ENCODE measurements at places on chromosomes 7 and 10. TPM values are rescaled to one million over a fixed set of nuclear protein-coding genes. Genes with fewer than 3 reads are reported as not detected.

- DNase-seq: no peak
Observed at GRCh38 chr7:92158660-92159575, 20.0 kb downstream of the LRRD1 start.

DNA sequence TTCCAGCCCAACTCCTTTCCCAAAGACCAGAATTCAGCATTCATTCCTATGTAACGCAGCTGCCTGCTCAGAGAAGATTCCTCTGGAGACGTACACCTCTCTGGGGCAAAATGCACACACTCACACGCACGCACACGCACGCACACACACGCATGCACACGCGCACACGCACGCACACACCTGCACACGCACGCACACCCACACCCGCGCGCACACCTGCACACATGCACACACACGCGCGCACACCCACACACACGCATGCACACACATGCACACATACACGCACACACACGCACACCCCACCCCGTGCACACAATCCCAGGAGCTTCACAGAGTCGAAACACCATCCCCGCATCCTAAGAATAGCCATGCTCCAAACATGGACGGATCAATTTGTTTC is 13.0 kb downstream of the MMD2 start:
- DNase-seq: no peak

The GNGT1 gene
- polyA plus RNA-seq: 0.24 TPM

DNA sequence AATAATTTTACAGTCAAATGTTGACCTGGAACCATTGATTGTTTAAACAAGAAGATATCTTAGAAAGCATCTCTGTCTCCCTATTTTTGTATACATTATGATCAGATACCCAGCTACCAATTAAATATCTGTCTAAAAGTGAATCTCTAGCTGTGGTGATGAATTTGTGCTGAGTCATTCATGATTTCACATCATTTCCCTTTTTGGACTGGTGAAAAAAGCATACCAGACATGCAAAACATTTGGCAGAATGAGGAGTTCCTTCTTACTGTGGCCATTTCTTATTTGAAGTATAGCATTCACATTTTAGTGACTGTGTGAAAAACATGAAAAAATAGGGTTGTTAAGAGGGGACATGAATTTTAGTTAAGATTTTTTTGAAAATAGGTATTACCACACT is 98.0 kb upstream of the GATA3 start:
- no peak for DNase-seq

The SMARCD3 gene
- 52.6 TPM for polyA plus RNA-seq

The RHOBTB1 gene
- polyA plus RNA-seq: 87.4 TPM

DNA sequence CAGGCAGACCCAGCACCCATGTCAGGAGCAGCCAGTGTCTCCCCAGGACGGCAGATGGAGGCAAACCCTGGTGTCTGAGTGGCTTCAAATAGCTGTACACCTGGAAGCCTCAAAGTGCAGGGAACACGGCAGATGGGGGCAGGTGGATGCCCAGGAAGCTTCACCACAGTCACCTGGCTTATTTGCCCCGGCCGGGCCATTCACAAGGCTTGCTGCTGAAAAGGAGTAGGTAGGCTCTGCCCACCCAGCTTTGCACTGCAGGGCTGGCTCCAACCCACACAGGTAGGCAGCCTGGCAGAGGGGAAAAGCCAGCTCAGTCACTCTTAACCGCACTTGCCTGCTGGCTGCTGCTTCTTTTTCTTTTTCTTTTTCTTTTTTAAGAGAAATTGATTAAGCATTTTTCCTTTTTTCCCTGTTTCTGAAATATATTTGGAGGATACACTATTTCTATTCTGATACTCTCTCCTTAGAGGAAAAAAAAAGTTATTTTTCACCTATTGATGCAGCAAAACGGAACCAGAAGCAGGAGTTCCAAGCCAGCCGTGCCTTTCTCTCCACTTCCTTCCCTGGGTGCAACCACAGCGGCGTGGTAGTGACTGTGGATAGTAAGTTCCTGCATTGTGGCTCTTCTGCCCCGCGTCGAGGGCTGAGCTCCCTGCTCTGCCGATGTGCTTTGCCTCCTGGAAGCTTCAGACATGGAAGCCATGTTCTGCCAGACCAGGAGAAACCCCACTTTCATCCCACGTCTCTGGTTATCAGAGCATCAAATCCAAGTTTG is 118.3 kb downstream of the KLF6 start:
- DNase-seq: no peak

DNA sequence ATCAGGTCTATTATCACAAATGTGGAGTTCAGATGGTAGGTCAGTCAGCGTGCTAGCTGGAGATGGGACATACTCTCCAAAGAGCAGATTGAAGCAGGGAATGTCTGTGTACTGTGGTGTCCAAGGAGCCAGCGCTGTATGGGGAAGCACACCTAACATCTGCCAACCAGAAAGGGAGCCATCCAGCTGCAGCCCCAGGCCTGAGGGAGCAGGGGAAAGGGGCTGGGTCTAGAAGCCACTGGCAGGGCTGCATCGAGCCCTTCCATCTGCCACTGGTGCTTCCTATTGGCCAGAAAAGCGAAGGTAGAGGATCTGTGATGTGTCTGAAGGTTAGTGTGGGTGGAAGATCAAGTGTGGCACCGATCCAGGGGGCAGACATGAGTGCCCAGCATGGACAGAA is 8.0 kb upstream of the RAMP3 start:
- no peak for DNase-seq

DNA sequence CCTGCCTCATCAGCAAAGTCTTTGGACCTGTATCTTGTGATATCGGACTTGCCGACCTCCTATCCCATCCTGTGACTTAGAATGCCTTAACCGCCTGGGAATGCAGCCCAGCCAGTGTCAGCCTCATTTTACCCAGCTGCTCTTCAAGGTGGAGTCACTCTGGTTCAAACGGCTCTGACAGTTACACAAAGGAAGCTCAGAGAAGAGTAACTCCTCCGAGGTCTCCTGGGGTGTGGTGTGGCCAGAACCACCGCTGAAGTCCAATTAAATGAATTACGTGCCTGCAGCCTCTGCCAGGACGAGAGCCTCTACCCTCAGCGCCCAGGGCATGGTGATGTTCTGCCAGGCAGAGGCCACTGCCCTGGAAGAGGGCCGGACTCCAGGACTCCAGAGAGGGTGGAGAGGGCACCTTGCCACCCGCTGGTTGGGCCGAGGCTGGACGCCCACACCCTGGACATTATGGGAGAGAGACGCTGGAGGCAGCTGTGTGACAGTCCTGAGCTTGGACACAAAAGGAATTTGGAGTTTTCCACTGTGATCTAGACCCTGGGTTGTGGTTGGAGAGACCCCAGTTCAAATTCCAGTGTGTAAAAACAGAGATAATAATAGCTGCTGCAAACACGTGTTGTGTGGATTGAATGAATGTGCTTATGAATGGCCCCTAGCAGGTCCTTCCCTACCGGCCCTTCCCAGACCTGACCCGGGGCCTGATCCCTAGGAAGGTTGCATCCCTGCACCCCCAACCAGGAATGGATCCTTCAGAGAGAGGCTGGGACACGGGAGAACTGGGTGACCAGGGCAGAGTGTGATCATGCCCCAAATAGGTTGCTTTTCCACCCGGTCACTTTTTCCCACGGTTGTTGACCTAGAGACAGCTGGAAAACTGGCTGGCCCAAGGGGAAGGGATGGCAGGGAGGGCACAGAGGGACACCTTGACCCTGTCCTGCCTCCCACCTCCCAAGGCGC is 37.8 kb upstream of the FZD9 start:
- DNase-seq: no peak

DNA sequence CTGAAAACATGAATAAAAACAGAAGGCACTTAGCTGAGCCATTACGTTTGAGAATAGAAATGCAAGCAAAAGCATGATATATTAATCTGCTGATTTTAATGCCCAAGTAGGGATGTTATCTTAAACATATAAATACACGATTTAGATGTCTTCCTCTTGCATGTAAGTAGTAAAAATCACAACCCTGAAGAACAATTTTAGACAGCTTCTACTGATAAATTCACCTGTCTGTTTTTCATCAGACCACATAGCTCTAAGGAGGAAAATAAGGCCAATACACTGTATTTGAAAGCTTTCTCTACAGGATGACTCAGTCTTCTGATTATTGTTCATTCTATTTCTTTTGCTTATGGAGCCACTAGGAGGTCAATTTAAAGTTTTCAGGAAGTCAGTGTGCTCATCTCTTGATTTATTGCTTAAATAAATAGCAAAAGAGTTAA is 210.9 kb upstream of the CHRM2 start:
- DNase-seq: no peak

The HYAL4 gene
- not detected for polyA plus RNA-seq

All from right renal cortex interstitium (tissue), 3 donors.